ENCODE measurements at places on chromosomes 12 and 14. TPM values are rescaled to one million over a fixed set of nuclear protein-coding genes. Genes with fewer than 3 reads are reported as not detected.

SCARB1 gene
- polyA plus RNA-seq = 36.4 TPM

ANP32D gene
- polyA plus RNA-seq = not detected

JDP2 gene
- 24.5 TPM for polyA plus RNA-seq

LHX5 gene
- polyA plus RNA-seq = not detected

CCDC197 gene
- polyA plus RNA-seq = not detected

SLC17A8 gene
- polyA plus RNA-seq = 0.90 TPM

LTB4R2 gene
- under 0.01 TPM for polyA plus RNA-seq

KRT82 gene
- 0.03 TPM for polyA plus RNA-seq

SMIM41 gene
- not detected for polyA plus RNA-seq

MEG3 gene
- polyA plus RNA-seq = 7.8 TPM

CNTN1 gene
- 0.90 TPM for polyA plus RNA-seq

KRT2 gene
- polyA plus RNA-seq = not detected

ARMH4 gene
- polyA plus RNA-seq = not detected

ITGB7 gene
- 3.6 TPM for polyA plus RNA-seq

HOXC6 gene
- not detected for polyA plus RNA-seq

CIROP gene
- not detected for polyA plus RNA-seq

ZNF385A gene
- 19.2 TPM for polyA plus RNA-seq

TMEM30B gene
- 12.0 TPM for polyA plus RNA-seq

KRAS gene
- 22.4 TPM for polyA plus RNA-seq

NCKAP5L gene
- 5.8 TPM for polyA plus RNA-seq

LUM gene
- polyA plus RNA-seq = 16.6 TPM

TPPP2 gene
- not detected for polyA plus RNA-seq

ATL1 gene
- 6.6 TPM for polyA plus RNA-seq

SLC25A47 gene
- polyA plus RNA-seq = not detected

AKAP3 gene
- 1.3 TPM for polyA plus RNA-seq

RILPL1 gene
- polyA plus RNA-seq = 1.4 TPM

TMEM121 gene
- polyA plus RNA-seq = not detected
